Neural progenitor cell (in vitro differentiated cells): ENCODE measurements at places on chromosomes 3 and 15.

DNA sequence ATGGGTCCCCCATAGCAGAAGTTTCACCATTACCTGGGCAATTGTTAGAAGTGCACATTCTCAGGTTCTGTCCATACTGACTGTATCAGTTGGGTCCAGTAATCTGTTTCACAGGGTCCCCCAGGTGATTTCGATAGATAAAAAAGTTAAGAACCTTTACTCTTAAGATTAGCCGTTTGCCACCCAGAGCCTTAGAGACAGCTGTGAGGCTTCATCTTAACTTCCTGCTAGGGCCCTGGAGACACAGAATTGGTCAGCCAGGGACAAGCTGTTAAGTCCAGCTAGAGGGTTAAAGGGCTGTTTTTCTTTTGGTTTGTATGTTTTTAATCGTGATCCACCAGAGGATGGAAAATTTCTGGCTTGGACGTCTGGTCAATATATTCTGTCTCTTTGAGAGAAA lies 6.7 kb downstream of the FAM162A start:
- DNase-seq: no peak

- no peak for DNase-seq
Observed at GRCh38 chr3:69613286-69613685, 126.0 kb upstream of the MITF start.

GRCh38 chr3:19267040-19267439 lies 118.7 kb downstream of the KCNH8 start:
- DNase-seq: peak; percentile 57

DNA sequence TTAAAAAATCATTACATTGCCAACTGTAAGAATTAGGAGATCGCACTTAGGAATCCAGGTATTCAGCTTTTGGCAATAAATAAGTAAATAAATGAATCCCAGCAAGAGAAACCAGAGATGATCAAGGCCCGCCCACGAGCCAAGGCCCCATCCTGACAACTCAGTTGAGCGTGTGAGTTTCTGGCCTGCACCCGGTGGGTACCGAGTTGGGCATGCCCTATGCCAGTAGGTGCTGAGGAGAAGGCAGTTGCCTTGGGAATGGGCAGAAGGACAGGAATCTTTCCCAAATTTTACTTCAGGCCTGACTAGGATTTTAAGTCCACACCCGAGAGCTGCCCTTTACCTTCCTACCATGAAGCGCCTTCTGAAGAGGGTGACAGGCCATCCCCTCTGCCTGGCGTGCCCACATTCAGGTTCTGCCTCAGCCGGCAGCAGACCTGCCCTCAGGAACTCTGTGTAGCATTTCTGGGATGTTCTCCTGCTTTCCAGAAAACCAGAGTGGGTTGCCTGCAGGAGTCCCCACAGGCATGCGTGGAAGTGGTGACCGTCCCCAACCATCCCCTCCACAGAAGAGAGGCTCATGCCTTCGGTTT lies 99.3 kb upstream of the ALDH1A3 start:
- DNase-seq: no peak

DNA sequence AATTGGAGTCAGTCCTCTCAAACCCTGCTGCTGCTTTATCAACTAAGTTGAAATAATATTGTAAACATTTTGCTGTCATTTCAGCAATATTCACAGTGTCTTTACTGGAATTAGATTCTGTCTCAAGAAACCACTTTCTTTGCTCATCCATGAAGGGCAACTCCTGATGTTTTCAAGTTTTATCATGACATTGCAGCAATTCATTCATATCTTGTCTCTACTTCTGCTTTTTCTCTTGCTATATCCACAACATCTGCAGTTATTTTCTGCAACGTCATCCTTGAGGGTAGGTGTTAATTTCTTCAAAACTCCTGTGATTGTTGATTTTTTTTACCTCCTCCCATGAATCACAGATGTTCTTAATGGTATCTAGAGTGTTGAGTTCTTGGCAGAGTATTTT lies 181.6 kb downstream of the EPHA6 start:
- no peak for DNase-seq
